ENCODE measurements at places on chromosomes 1 and 21.
A peak's percentile ranks its signal among the peaks of the same experiment; 100 is the strongest.

DNA sequence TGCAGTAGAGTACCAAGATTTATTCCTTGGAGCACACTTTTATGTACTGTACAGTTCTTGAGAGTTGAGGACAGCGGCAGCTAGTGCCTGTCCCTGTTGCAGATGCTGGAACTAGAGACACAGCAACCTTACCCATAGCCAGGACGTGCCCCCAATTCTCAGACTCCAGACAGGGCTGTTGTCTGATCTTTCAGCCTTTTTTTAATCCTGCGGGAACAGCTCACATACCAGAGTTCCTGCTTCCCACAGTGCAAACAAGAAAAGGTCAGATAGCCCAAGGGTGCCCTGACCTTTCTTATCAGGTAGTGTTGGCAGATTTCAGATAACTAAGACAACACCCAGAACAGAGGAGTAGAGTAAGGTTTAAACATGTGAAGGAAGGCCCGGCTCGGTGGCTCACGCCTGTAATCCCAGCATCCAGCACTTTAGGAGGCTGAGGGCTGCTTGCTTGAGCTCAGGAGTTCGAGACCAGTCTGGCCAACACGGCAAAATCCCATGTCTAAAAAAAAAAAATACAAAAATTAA lies 78.5 kb downstream of the DOP1B start:
- no peak for DNase-seq

DNA sequence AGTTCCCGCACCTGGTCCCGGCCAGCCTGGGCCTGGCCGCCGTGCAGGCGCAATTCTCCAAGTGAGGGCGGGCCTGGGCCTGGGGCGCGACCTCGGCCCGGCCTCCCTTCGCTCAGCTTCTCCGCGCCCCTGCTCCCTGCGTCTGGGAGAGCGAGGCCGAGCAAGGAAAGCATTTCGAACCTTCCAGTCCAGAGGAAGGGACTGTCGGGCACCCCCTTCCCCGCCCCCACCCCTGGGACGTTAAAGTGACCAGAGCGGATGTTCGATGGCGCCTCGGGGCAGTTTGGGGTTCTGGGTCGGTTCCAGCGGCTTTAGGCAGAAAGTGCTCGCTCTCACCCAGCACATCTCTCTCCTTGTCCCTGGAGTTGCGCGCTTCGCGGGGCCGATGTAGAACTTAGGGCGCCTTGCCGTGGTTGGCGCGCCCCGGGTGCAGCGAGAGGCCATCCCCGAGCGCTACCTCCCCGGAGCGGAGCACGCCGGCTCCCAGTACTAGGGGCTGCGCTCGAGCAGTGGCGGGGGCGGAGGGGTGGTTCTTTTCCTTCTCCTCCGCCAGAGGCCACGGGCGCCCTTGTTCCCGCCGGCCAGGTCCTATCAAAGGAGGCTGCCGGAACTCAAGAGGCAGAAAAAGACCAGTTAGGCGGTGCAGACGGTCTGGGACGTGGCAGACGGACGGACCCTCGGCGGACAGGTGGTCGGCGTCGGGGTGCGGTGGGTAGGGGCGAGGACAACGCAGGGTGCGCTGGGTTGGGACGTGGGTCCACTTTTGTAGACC lies 1.2 kb downstream of the OLIG1 start:
- peak; percentile 80 for DNase-seq

- DNase-seq: no peak
Observed at GRCh38 chr1:54764922-54765561, 719 bp upstream of the PARS2 start.

GRCh38 chr1:181206979-181207790 lies 118.7 kb downstream of the IER5 start:
- no peak for DNase-seq

- peak; percentile 30 for DNase-seq
Observed at GRCh38 chr1:50704126-50704525, 255.9 kb downstream of the FAF1 start.

DNA sequence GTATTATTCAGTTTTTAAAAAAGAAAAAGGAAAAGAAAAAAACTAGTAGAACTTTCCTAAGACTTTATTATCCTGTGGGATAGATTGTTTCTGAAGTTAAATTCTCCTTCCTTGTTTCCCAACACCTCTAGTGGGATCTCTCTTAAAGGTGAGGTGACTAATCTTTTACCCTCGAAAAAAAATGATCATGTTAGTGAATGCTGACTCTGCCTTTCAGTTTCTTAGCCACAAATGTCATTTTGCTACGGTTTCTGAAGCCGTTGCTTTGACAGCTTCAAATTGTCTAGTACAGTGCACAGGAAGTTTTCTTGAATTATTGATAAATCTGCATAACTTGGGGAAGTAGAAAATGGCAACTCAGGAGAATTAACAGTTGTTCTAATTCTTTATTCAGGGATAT lies 13.0 kb upstream of the NEK7 start:
- no peak for DNase-seq

DNA sequence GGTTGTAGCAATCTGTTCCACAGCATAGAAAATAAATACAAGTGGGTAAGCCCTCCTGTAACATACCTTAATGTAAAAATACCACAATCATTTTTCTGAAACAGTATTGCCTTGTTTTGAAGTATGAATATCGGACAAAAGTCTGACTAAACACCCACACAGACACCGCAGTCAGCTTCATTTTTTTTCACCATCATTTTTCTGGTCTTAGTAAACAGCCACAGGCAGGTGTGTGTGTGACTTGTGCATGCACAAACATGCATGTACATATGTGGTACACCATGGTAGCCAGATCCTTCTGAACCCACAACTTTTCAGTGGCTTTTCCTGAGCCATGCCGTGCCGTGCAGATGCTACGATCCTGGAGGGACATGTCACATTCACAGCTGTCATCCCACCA lies 261.7 kb downstream of the PCP4 start:
- DNase-seq: no peak
